ENCODE measurements at places on chromosomes 16 and 17. TPM values are rescaled to one million over a fixed set of nuclear protein-coding genes. Genes with fewer than 3 reads are reported as not detected.

DNA sequence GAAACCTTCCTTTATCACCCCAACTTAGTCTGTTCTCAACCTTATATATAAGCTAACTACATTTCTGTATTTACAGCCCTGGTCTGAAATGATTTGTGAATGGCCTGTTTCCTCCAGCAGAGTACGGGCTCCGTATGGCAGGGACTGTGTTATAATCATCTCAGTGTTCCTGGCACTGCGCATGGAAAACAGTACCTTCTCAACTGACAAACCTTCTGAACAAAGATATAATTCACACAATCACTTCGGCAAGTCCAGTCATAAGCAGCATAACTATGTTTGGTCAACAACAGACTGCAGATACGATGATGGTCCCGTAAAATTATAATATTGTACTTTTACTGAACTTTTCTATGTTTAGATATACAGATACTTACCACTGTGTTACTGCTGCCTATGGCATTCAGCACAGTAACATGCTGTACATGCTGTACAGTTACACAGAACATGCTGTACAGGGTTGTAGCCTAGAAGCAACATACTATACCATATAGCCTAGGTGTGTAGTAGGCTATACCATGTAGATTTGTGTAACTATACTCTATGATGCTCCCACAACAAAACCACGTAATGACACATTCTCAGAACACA is 30.0 kb downstream of the ANKFY1 start:
- DNase-seq = no peak

DNA sequence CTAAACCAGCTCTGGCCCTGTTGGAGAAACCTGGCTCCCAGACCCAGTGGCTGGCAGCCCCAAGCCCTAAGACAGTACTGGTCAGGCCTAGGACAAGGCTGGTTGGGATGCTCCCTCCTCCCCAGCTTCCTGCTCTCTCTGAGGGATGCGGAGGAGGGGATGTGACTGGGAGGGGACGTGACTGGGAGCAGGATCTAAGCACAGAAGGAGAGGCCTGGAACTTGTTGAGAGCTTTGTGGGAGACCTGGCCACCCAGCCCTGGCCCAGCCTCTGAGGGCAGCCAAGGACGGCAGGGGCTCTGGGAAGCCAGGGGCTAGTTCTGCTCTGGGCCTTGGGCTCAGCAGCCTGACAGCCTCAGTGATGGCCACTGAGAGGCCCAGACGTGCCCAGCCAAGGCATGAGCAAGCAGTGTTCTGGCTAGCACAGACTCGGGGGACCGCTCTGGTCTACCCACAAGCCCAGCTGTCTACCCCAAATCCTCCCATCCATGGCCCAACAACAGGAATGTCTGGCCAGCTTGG is 22.8 kb downstream of the ATP6V0D1 start:
- DNase-seq = no peak

- no peak for DNase-seq
Observed at GRCh38 chr17:29595107-29595942, 2.4 kb downstream of the ANKRD13B start.

GRCh38 chr16:14263011-14263410 is 191.9 kb downstream of the MRTFB start:
- DNase-seq = no peak

DNA sequence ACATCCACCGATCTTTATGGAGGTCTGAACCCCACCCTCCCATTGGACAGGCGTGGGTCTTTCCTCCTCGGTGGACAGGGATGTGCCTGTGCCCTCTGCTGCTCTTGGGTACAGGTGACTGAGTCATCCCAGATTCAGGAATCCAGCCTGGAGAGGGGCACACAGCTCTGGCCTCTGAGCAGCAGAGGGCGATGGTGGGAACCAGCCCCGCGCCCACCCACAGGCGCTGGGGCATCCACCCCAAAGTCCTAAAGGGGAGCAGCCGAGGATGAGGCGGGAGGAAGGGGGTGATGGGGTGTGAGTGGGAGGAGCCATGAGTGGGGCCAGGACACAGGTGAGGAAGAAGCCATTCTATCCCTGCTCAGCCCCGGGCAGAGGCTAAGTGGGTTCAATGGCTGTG is 35.0 kb downstream of the ENGASE start:
- no peak for DNase-seq

DNA sequence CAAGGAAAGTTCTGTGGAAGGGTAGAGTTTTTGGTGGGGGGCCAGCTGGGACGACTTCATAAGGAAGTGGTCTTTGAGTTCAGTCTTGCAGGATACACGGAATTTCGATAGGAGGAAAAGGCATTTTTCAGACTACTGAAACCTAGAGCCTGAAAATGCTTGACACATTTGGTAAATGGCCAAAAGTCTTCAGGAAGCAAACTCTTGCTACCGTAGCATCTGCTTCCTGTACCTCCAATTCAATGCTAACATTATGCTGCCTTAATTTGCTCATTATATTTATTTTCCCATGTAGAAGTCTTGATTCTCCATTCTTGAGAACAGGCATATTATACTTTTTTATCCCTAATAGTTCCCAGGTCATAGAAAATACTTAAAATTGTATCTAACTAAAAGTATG is 129.3 kb upstream of the MED13 start:
- no peak for DNase-seq

DNA sequence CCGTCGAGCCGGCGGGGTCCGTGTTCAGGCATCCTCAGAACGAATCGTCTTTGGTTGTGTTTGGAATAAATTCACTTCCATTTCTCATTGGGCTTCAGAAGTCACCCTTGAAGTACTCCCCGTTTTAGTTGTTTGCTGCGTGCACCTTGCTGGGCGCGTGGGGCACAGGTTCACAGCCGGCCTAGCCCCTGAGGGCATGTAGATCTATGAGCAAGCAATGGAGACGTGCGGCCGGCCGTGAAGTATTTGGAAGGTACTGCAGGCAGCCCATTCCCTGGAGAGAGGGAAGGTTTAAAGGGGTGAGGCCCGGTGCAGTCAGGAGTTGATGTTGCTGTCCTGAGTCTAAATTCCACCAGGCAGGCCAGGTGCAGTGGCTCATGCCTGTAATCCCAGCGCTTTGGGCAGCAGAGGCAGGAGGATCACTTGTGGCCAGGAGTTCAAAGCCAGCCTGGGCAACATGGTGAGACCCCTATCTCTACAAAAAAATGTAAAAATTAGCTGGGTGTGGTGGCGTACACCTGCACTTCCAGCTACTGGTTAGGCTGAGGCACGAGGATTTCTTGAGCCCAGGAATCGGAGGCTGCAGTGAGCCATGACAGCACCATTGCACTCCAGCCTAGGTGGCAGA is 714 bp downstream of the ACSF3 start:
- no peak for DNase-seq

DNA sequence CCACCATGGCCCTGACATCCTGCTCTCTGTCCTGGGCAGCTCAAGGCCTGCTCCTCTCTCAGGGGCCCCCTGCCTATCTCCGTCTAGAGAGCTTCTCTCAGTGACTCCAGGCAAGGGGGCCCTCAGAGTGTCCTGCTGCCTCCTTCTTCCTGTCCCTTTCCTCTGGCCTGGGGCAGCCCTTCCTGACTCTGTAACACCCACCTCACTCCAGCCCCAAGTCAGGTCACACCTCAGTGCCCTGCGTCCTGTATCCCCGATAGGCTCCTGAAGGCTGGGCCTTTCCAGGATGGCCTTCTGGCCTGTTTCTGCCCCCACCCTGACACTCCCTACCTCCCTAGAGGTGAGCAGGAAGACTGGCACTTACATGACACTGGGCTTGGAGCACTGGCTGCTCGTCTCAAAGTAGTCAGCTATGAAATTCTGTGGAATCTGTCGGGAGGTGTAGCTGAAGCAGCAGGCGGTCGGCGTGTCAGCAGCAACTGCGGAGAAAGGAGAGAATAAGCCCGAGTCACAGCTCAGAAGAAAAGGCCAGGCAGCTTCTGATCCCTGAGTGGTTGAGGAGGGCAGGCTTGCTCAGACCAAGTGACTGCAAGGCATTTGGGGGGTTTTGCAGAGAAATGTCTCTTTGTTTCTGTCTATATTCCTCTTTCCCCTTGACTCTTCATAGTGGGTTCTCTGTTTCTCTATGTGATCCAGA is 976 bp downstream of the CCL3L1 start:
- DNase-seq = no peak

DNA sequence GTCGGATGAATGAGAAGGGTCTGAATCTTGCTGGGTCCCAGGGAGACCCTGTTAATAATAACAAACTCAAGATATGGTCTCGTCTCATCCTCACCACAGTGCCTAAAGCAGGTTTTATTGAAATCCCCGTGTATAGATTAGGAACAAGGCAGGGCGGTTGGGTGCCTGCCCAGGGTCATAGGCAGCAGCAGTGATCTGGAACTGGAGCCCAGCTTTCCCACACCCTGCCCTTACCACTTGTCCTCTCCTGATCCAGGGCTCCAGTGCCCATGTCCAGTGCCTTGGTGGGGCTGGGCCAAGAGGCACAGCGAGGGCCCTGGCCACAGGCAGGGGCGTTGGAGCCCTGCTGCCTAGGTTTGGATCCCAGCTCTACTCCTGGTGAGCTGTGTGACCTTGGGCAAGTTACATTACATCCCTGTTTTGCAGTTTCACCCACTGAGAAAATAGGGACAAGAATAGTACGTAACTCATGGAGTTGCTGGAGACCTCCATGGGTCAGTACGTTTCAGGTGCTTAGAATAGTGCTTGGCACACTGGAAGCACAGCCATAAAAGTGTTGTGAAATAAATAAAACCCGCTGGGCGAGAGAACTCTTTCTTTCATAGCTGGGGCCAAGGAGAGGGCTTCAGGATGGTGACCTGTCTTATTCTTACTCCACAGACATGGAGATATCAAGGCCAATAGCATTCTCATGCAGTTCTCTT is 13.9 kb downstream of the SOCS3 start:
- DNase-seq = no peak

- DNase-seq = no peak
Observed at GRCh38 chr17:13036751-13037150, 18.9 kb upstream of the ELAC2 start.

Gene CAPNS2
- 0.36 TPM for total RNA-seq

Gene KRTAP1-1
- not detected for total RNA-seq
